ENCODE measurements at places on chromosomes 7 and 10.

DNA sequence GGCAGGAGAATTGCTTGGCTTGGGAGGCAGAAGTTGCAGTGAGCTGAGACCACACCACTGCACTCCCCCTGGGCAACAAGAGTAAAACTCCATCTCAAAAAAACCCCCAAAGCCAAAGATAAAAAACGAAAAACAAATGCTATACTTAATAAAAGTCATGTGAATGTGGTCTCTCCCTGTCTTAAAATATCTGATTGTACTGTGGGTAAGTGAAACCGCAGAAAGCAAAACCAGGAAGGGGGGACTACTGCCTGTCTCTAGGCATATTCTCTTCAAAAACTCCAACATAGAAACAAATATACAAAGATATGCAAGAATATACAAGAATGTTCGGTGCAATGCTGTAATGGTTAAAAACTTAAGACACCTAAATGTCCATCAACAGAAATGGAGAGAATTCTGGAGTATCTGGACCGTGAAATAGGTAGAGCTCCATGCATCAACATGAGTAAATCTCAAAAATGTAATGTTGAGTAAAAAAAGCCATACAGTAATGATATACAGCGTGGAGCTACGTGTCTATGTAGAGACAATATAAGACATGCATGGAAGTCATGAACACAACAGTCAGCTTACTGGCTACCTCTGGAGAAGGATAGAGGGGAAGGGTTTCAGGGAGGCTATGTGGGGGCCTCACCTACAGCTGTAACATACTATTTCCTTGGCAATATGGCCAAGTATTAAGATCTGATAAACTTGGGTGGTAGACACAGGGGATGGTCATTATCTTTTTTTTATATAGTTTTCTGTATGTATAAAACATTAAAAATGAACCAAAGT lies 2.1 kb downstream of the ZNF394 start:
- DNase-seq, result no peak

GRCh38 chr7:128912281-128912680 lies 1.8 kb upstream of the KCP start:
- no peak for DNase-seq

DNA sequence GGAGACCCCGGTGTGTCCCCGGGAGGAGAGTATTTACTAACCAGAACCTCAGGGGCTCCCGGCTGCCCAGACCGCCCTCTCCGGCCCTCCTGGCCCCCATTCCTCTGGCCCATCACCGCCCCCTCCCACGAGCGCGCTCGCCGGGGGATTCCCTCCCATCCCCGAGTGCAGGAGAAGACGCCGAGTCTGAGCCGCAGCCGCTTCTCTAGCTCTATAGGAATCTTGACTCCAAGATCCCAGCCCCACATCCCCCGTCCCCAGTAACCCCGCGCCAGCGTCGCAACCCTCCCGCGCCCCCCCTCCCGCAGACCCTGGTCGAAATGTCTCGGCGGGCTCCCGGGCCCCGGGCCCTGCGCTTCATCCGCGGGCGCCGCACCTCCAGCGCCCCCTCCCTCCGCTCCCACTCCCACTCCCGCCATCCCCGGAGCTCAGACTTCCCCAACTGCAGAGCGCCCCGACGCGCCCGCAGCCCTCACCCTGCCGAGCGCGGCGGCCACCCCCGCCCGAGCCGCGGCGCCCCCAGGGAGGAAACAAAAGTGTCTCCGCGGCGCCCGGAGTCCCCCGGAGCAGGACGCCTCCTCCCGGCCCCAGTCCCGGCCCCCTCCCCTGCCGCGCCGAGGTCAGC lies 541 bp downstream of the ELMO1 start:
- DNase-seq, result no peak

- no peak for DNase-seq
These were observed 559.2 kb downstream of the PTPRN2 start for GRCh38 chr7:158028290-158028941.

- DNase-seq, result no peak
These were observed 23.3 kb downstream of the SLC13A4 start for GRCh38 chr7:135704698-135705097.

GRCh38 chr10:122159141-122159970 lies 111.7 kb upstream of the BTBD16 start:
- no peak for DNase-seq
